ENCODE measurements at places on chromosomes 16 and 17.

GRCh38 chr17:633133-633532 is 81.5 kb downstream of the VPS53 start:
- DNase-seq = no peak

- DNase-seq = no peak
Measured at GRCh38 chr16:6633456-6633855, 699.2 kb upstream of the RBFOX1 start.

DNA sequence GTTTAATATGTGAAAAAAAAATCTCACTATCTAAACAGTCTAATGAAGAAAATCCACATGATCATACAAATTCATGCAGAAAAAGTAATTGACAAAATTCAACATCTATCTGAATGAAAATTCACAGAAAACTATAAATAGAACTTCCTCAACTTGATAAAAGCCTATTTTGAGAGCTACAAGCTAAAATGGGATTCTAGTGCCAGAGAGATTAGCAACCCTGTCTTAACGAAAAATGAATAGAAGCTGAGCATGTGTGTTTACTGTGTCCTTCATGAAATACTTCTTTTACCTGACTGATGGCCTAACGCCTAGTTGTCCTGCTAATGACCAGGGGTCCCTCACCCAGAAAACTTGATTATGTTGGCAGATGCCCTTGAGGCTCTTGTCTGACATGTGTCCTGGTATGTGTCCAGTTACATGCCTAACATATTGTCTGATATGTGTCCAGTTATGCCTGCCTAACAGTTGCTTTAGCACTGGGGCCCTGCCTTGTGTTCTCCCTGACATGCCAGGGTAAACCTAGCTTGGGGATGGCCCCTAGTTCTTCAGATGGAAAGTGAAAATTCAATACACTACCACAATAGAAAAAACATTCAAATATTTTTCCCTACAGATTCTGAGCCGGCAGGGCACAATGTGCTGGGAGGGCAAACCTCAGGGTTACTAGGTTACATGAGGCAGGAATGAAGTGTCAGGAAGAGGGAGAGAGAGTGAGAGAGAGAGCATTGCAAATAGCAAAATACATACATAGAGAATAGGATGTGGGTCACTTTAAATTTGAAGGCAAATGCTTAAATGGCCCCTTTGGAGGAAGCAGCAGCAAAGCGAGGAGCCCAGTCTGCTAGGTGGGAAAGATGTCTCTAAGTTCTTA is 834.0 kb downstream of the CDH11 start:
- no peak for DNase-seq

DNA sequence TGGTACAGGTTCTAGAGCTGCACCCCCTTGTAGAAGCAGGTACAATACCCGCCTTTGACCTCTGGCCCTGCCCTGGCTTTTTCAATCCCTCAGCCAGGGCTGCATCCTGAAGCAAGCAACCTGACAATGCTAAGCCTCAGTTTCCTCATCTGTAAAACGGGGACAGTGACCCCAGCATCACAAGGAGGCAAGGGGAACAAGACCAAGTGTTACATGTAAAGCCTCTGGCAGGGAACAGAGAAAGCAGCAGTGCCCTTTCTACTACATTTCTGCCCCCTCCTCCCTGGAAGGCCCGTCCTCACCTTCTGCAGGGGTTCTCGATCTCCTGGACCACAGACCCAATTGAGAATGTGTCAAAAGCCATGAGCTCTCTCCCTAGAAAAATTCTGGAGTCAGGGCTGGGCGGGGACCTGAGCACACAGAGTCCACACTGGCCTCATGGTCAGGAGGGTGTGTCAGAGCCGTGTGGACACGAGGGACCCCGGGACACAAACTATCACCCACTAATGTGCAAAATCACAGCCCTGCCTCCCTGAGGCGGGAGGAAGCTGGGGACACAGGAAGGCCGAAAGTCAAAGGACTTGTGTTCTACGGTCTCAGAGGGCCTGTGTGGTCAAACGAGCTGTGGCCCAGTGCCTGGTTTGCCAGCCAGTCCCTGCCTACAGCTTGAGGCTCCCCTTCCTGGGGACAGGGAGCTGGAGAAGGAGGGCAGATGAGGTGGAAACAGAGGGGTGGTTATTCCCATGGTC is 27.5 kb downstream of the LRRC75A start:
- no peak for DNase-seq

- no peak for DNase-seq
Measured at GRCh38 chr16:55906123-55906522, 30.9 kb upstream of the CES5A start.

DNA sequence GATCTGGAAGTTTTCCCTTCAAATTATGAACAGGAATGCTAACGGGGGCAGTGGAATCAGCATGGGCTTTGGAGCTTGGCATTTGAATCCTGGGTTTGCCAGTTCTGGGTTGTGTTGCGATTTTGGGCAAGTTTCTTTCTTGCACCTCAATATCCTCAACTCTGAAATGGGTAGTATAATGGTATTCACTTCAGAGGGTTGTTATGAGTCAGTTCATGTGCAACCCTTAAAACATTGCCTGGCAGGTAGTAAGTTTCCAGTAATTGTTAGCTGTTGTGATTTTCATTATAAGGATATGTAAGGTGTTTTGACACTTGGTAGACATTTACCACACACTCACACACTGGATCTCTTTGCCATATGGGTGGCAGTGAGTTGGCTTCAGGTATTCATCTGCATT is 33.4 kb downstream of the SNX29 start:
- DNase-seq = no peak

DNA sequence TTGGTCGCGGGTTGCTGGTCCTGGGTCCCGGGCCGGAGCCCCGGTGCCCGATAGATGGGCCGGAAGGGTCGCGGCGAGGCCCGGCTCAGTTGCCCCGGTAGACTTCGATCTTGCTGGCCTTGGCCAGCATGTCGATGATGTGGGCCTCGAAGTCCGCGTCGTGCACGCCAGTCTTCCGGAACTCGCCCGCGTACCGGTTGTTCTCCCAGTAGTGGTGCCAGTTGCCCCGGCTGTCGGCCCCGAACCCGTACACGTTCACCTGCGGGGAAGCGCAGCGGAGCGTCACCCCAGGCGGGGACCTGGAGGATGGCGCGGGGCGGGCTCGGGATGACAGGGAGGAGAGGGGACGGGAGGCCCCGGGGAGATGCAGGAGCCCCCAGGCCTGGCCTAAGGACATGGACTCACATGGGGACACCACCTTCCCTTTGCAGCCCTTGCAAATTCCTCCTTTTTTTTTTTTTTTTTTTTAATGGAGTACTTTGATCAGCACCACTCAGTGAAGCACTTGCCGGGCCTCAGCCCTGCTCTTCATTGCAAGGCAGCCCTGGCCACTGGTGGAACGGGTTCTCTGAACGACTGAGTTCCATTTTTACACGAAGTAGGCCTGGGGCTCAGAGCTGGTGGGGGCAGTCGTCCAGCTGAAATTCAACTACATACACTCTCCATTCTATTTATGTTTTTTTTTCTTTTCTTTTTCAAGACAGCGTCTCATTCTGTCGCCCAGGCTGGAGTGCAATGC is 35.1 kb downstream of the DDX19A start:
- no peak for DNase-seq

- no peak for DNase-seq
Measured at GRCh38 chr17:15490634-15491261, 23.3 kb upstream of the CDRT4 start.

DNA sequence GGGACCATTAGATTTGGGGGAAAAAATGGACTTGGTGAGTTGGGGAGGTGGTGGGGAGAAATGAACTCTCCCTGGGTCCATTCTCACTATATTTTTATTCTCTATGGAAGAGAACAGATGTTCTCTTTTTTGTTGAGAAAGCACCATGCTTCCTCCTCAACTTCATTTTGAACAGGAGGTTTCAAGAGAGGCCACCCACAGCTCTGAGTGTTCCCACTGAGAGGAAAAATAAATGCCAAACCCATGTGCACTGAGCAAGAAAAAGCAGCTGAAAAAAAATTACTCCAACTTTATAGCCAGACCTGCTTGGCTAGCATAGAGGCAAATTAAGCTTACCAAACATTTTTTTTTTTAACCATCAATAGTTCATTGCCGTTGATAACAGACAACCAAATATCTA is 883.6 kb downstream of the KCNJ2 start:
- DNase-seq = no peak

GRCh38 chr16:30488764-30489605 is 16.4 kb downstream of the ITGAL start:
- DNase-seq = no peak

- peak; percentile 96 for DNase-seq
Measured at GRCh38 chr17:78130437-78131101, at the start of gene TMC8. TMC8 (plus strand) TSS chr17:78130771; CDS start chr17:78131589, 818 bp downstream.

DNA sequence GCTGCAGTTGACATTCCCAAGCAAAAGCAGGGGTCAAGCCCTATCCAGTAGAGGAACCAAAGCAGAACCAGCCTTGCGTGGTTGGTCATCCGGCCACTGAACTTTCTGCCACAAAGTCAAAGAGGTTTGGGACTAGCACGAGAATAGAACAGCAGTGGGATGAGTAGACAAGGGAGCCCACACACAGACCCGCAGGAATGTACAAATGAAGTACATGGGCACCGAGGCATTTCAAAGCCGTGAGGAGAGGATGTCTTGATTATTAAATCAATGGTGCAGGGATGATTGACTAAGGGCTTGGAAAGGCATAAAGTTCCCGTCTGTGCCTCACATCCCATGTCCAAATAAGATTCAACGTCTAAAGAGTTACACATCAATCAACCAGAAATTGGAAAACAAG is 81.8 kb upstream of the TBC1D3K start:
- DNase-seq = no peak

DNA sequence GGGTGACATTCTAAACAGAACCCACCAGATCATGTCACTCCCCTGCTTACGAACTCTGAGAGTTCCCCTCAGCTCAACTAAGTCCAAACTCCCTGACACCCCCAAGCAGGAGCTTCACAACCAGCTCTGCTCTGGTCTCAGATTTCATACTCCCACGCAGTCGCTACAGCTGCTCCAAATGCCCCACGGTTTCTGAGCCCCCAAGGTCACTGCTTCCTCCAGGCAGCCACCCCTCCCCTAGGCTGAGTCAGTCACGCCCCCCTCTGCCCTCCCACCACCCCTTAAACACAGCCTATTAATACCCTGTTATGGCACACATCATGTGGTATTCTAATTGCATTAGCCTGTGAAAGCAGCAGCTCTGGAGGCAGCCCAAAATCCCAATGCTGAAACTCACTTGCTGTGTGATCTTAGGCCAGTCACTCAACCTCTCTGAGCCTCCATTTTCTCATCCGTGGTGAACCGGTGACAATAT is 51.5 kb downstream of the GSG1L start:
- DNase-seq = no peak

GRCh38 chr17:69335058-69335457 is 8.1 kb upstream of the ABCA5 start:
- no peak for DNase-seq

GRCh38 chr16:2529061-2529931 is 1.9 kb downstream of the CEMP1 start:
- DNase-seq = no peak

DNA sequence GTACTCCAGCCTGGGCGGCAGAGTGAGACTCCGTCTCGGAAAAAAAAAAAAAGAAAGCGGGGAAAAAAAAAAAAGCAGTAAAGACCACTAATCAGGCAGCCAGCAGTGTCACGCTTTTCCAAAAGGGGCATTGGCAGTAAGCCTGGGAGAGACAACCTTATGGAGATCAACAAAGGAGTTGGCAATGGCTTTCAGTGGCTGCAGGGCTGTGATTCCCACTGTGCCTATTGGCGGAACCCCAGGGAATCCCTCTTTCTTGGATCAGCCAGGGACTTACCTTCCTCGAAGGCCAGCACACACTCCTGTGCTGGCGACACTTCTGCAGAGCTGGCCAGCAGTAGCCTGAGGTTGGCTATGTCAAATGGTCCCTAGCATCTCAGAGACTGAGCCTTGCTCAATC is 43.2 kb upstream of the ZFHX3 start:
- DNase-seq = no peak

DNA sequence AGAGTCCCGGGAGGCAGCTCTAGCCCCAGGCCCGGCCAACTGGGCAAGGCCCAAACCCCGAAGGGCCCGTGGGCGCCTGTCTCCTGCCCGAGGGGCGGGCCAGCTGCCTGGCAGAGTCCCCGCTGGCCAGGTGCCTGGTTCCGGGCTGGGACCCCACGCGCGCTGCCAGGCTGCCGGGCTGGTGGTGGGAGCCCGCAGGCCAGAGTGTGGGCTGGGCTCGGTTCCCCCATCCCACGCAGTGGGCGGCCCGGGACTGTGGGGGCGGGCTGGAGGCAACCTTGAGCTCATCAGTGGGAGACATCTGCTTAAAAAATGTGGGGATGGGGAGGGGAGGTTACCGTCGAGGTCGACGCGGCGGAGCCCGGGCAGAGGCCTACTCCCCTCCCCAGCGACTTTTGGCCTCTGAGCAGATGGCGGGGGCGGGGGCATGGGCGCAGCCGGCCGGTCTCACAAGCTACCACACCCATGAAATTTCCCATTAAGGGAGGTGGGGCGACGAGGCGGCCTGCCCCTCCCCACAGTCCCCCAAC is 176.4 kb upstream of the GSE1 start:
- no peak for DNase-seq

GRCh38 chr16:87806261-87806640 is 40.5 kb upstream of the KLHDC4 start:
- no peak for DNase-seq

DNA sequence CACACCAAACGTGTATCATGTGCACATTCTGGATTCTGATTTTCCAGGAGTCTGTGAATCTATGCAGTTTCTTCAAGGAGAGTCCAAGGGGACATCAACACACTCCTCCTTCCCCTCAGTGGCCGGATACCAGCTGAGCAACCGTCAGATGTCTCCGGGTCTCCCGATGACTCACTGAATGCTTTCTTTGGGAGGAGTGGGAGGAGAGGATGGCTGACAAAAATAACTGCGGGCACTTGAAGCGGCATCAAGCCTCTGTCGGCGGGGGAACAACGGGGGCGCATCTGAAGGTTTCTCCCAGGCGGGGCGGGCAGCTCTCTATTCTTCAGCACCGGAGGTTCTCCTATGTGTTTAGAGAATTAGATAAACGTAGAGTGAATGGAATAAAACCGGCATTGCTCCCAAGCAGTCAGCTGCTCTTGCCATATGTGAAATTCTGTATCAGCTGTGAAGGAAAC is 24.6 kb upstream of the LRRC75A start:
- no peak for DNase-seq

GRCh38 chr17:70172923-70173322 is 3.6 kb downstream of the KCNJ2 start:
- peak; percentile 9 for DNase-seq

- peak; percentile 60 for DNase-seq
Measured at GRCh38 chr17:76009969-76010661, 9.5 kb downstream of the CDK3 start.

- DNase-seq = no peak
Measured at GRCh38 chr16:69747115-69747514, 7.6 kb downstream of the NOB1 start.

Data from HL-60 (cell line).